ENCODE measurements at places on chromosomes 13 and 19.

DNA sequence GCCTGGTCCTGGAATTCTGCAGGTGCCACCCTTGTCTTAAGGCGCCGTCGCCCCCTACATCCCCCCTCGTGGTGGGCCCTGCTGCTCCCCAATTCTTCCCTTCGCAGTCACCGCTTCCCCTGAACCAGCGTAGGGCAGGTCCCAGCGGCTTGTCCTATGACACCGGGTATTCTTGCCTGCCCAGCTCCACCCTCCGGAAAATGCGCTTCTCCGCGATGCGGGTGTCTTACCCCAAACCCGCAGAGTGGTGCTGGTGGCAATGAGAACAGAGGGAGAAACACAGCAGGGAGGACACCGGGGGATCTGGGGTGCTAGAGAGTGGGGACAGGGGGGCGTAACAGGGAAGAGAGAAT, 9.0 kb downstream of the ZNF808 start:
- no peak for DNase-seq

GRCh38 chr13:99827011-99827772, 144.4 kb downstream of the ZIC5 start:
- no peak for DNase-seq

GRCh38 chr13:89239361-89240127, 1568.4 kb downstream of the SLITRK5 start:
- DNase-seq, result no peak

DNA sequence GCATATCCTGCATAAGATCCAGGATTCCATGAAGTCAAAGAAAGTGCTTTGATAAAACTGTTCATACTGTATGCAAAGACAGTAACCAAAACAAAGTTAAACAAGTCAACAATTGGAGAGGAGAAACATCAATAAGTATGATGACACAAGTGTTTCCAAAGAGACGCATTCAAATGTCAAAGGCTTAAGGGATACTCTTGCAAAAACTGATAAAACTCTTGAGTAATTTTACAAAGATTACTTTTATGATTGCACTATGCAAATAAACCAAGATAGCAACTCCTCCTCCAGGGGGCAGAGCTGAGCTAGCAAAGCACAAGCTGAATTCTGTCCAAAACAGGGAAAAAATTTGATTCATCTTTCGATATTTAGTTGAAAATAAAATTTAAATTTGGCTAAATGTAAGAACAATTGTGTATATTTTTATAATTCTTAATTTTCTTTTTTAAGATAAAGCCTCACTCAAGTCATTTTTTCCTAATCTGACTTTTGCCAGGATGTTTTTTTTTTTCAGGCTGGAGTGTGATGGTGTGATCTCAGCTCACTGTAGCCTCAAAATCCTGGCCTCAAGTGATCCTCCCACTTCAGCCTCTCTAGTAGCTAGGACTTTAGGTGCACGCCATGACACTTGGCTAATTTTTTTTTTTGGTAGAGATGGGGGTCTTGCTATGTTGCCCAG, 84.0 kb downstream of the MZT1 start:
- DNase-seq, result no peak

- DNase-seq, result no peak
Observed at GRCh38 chr13:65857942-65858565, 1372.1 kb downstream of the PCDH9 start.

- no peak for DNase-seq
Observed at GRCh38 chr19:35224681-35225571, 3.6 kb downstream of the FAM187B start.

Data from NCI-H1930 (cell line).